ENCODE measurements at places on chromosomes 1 and 21.

- DNase-seq, result no peak
These were observed 92.1 kb downstream of the BACH1 start for GRCh38 chr21:29390778-29391177.

DNA sequence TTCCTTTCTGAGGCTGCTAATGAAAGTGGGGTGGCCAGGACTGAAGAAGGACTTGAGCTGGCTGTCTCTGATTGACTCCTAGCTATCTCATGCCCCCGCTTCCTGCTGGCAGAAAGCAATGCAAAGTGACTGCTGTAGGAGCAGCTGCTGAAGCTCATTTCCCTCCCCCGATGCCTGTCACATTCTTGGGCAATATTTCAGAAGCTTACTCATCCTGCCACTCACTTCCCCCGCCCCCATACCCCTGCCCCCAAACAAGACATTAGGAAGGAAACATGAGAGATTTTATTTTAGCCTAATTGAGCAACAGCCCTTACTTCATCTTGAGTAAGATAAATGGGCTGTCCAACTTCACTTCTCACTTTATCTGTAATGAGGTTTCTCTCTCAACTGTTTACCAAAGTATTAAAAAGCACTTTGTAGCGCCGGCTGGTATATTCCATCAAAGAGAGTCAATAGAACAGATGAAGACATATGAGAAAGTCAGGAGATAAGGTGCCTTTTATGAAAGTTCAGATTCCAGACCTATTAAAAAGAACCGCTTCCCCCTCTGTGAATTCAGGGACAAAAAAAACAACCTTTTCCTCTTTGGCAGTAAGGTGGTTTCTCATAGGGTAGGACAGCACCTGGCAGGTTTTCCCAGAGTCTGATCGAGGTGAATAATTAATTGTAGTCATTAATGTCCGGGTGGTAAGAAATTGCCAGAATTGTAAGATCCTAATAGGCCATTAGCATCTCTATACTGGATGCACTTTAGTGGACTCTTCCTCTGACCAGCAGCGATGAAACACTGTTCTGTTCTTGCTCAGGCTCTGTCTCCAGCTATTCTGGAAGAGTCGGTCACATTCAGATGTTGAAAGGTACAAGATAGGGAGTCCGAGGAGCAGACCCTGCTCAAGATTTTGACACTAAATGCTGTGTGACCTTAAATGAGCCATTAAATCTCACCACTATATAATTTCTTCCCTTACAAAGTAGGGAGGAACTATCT lies 70.2 kb downstream of the SH3GLB1 start:
- DNase-seq, result peak; percentile 95

DNA sequence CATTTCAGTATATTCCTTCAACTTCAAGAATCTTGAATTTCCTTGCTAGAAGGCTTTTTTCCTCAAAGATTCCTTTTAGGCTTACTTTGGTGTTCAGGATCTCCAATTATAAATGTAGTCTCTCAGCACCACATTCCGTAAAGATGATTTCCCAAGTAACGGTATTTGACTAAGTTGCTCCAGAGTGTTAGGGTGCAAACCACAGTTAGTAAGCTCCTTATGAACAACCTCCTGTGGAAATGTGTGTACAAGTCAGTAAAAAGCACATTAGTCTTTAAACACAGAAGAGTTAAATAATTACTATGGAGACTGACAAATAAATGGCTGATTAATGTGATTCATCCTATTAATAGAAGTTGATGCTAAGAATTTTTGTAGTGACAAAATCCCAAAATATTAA lies 10.3 kb downstream of the DONSON start:
- DNase-seq, result peak; percentile 56

- peak; percentile 88 for DNase-seq
These were observed 131.9 kb upstream of the LYPLAL1 start for GRCh38 chr1:219041818-219042217.

DNA sequence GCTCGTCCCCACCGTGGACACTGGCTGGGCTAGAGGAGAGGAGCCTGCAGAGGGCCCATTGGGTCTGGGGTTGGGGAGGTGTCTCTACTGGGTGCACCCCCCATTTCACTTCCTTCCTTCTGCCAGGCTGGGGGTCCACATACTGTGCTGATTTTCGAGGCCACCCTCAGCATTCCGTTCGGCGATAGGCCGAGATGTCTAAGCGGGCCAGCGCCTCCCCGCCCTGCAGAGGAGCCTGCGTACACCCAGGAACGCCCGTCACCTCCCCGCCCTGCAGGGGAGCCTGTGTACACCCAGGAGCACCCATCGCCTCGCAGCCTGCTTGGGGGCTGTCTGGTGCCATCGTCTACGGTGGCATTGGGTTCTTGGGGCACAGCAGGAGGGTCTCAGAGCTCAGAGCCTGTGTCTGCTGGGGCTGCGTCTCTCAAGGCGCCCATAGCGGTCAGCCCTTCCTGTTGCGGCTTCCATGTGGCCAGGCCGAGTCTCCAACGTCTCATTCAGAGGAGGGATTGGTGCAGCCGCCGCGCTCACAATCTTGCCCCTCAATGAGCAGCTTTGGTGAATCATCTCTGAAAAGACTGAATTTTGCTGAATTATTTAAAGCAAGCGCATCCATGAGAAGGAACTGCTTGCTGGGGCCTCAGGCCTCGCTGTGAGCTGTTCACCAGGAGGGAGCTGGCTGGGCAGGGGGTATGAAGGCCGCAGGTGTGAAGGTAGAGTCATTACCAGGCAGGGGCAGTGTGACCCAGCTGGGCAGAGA lies 30.7 kb upstream of the AGPAT3 start:
- no peak for DNase-seq

GRCh38 chr1:207280706-207281105 lies 40.8 kb upstream of the CD55 start:
- DNase-seq, result no peak

DNA sequence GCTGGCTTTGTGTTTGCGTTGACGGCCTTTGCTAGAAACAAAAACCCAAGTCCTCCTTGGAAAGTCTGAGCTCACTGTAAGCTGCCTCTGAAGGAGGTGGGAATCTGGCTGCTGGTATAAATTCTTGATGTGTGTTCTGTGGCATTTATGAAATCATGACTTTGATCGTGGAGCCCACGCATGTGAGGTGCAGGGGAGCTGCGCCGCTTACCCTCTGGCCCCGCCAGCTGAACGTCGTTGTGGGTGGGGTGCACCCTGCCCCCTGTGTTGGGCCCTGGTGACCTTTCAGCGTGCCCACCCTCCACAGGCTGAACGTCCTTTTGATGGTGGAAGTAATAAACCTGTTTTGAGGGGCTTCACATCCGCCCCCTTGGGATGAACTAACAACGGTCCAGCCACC lies 21.2 kb upstream of the DIP2A start:
- no peak for DNase-seq

GRCh38 chr1:1680912-1681273 lies 11.7 kb downstream of the SLC35E2B start:
- peak; percentile 23 for DNase-seq

- DNase-seq, result peak; percentile 39
These were observed 136.6 kb downstream of the LYPLAL1 start for GRCh38 chr1:219310181-219310728.

GRCh38 chr1:2982615-2983318 lies 38.5 kb upstream of the ACTRT2 start:
- no peak for DNase-seq

DNA sequence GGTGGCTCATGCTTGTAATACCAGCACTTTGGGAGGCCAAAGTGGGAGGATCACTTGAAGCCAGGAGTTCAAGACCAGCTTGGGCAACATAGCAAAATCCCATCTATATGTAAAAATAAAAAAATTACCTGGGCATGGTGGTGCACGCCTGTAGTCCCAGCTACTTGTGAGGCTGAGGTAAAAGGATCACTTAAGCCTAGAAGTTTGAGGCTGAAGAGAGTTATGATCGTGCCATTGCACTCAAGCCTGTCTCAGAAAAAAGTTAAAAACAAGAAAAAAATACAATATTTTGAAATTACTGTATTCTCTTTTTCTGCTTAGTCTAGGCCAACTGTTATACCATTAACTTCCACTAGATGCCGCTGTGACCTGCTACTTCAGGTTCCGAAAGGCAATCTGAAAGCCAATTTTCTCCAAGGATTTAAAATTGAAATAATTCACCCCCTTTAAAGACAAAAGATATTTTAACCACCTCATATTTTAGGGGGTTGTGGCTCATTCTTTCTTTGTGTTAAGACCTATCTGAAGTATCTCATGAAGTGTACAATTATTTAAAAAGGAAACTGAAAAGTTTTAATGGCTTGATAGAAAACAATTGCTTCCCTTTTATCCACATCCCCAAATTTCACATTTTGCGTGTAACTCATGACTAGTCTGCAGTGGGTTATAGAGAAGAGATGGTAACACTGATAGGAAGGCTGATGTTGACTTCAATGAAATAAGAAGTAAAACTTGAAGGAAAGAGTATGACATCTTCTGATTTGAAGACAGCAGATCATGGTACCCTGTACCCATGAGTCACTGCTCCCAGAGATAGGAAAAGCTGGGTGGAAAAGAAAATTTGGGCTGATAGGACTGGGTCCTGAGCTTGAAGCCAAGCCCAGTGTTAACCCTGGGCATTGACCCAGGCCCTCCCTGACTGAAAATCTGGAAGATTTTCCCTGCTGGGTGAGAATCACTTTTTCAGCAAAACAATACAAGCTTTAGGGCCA lies 24.4 kb upstream of the CLDN14 start:
- DNase-seq, result peak; percentile 45

GRCh38 chr1:245091171-245091621 lies 63.6 kb upstream of the KIF26B start:
- peak; percentile 69 for DNase-seq

DNA sequence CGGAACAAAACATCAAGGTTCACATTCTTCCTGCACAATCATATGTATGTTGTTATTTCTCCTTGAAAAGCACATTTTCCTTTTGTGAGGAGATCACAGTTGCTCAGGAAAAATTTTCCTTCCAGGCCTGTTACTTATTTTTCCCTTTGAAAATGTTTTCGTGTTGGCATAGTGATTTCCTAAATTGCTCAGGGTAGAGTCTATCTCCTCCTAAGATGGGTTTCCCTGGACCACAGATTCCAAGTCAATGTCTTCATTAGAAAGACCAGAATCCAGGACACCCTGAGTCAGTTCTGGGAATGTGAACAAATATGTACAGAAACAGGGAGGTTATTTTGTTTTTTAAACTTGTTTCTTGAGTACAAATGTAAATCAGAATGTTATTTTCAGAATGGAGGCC lies 94.3 kb upstream of the C1orf105 start:
- DNase-seq, result no peak

DNA sequence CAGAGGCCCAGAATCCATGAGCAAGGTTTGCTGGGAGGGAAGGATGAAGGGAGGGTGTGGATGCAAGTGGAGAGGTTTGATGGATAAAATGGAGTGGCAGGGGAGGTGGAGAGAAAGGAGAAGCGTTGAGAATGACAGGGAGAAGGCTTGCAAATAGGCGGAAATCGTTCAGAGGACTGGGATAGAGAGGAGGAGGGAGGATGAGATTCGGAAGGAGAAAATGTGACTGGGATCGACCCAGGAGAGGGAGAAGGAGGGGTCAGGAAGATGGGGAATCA lies 376 bp downstream of the AVPR1B start:
- DNase-seq, result no peak

DNA sequence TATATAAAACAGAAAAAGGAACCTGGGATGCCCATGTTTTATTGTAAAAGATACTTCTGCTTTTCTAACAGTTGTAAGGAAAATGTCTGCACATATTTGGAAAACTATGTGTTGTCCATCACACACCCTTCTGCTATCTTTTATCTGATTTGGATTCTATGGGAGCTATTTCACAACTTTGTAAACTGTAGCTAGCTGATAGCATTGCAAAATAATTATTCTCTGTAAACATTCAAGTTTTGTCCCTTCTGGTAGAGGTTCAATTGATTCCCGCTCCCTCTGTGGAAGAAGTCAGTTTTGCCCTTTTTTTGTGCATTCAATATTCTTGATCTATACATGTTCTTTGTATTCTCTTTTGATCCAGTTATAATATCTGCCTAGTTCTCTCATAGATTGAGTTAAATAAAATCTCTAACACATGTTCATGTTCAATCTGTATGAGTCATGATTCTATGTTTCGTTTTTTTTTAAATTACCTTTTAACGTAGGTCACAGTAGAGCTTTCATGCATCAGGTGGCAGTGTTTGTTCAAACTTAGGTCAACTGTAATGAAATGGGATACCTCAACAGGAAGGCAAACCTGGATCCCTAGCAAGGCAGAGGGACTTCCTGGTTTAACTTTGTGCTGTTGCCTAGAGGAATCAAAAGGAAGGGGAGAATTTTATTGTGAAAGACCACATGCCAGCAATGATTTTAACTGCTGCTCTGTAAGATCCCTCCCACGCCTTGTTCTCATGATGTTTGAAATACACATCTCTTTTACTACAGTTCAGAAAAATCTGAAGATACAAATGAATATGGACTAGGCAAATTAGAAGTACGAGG lies 26.0 kb upstream of the BCL9 start:
- DNase-seq, result peak; percentile 66

GRCh38 chr21:44461464-44462001 lies 6.2 kb downstream of the LRRC3 start:
- no peak for DNase-seq

GRCh38 chr1:178168536-178168935 lies 74.6 kb downstream of the RASAL2 start:
- DNase-seq, result peak; percentile 85

GRCh38 chr1:2528016-2528415 lies 1.6 kb upstream of the PANK4 start:
- no peak for DNase-seq

DNA sequence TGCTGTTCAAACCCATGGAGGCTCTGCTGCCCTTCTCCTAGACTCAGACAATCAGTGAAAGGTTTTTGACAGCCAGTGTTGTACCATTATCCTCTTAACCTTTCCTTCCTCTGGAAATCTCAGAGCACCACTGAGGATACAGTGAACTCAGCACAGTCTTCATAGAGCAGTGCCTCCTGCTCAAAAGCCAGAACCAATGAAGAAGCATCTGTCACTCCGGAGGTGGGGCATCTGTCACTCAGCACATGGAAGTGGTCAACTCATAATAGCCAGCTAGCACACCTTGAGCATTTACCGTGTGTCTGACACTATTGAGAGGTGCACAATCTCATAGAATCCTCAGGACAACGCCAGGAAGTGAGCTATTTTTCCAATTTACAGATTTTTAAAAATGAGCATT lies 62.4 kb downstream of the NMNAT2 start:
- no peak for DNase-seq

DNA sequence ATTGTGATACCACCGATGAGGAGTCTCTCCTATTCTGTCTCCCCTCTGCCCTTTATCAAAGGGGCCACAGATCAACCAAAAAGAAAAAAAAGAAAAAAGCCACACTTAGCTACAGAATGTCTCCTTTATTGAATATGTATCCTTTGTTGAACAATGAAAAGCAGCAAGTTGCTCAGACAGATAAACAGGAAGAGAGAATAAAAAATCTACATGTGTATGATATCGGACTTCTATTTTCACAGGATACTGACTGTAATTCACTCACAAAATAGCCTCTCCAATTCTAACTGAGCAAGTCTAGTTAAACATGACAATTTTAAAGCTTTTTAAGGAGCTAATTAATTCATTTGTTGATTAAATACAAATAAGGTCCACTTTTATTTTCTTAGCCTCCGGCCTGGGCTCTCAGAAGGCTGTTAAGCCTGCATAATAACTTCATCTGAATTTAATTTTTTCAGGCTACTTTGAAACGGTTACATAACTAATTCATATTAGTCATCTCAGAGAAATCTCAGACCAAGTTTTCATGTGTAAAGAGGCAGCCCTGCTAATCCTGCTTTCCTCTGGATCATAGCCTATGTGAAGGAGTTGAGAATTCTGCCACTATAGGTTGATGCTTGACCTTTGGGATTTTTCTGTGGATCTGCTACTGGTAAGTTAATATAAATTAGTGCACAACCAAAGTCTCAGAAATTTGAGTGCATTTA lies 304.1 kb upstream of the NR5A2 start:
- DNase-seq, result peak; percentile 60

All from iris pigment epithelial cell (primary cell).